ENCODE measurements at places on chromosomes 5 and 9. TPM values are rescaled to one million over a fixed set of nuclear protein-coding genes. Genes with fewer than 3 reads are reported as not detected.

GRCh38 chr9:4706971-4707622 is 27.7 kb downstream of the CDC37L1 start:
- no peak for DNase-seq

DNA sequence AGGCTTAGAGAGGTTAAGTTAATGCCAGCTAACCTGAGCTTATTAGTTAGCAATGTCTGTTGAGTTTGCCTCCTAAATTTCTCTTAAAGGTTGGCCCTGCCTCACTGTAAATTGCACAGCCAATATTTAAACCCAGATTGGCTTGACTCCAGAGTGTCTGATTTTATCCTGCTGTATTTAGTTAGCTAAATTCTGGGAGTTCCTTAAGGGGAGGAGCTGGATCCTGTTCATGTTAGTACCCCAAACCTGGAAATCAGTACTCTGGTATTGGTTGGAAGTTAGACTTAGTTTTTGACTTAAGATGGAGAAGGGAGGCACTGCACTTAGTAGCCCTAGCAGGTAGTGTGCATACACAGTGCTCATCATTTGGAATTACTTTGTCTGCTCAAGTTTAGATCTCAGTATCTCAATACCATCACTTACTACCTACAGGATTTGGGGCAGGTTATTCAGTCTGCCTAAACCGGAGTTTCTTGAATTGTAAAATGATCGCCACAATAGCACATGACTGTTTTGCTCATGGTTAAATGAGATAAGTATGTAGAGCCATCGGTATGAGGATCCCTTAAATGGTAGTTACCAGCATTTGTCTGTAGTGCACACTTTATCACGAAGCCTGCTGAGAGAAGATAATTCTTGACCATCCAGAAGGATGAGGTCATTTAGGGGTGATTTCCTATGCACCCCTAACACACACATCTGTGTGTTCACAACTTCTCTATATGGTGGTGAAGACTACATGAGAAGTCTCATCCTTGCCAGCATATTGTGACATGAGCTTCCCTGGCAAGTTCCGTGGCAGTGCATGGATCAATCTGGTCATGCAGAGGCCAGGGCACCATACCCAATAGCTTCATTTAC is 264.8 kb upstream of the TRIM32 start:
- no peak for DNase-seq

DNA sequence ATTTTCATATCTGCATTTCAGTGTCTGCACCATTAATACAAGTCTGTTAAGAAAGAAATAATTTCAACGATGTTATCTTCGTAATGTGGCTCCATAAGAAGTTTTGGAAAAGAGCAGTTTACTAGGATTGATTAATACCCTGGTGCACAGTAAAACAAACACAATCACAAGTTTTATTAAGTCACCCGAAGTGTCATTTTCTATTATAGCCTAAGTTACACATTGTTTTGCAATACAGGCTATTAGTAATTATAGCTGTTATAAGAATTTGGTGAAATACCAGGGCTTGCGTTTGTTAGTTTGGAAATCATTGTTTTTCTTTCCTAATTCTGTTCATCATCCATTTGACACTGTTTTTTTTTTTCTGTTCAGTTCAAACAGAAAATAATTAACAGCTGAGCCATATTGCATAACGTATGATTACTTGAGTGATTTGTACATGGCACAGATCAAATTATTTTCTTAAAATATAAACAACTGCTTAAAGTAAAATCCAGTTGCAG is 30.6 kb downstream of the LVRN start:
- no peak for DNase-seq

DNA sequence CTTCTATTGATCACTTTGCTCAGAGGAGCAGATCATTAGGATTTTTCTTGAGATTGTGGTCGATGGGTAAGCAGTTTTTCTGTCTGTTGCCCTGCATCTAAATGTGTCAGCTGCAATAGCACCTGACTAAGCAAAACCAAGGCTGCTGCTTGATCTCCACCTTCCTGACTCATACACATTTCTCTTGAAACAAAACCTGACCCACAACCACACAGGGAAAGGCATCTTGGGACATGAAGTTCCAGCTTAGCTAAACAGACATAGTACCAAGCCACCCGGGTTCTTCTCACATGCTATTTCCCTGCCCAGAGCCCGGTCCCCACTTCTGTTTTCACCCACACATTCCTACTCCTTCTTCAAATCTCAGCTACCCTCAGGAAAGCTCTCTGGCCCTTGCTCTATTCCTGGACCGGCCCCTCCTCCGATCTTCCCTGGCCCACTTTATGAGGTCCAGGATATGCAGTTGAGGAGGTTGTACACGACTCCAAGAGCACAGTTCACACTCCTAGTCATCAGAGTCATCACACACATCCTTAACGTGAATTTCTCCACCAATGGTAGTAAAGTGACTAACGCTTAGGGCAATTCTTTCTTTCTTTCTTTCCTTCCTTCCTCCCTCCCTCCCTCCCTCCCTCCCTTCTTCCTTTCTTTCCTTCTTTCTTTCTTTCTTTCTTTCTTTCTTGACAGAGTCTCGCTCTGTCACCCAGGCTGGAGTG is 16.0 kb upstream of the ZBTB43 start:
- peak; percentile 82 for DNase-seq

DNA sequence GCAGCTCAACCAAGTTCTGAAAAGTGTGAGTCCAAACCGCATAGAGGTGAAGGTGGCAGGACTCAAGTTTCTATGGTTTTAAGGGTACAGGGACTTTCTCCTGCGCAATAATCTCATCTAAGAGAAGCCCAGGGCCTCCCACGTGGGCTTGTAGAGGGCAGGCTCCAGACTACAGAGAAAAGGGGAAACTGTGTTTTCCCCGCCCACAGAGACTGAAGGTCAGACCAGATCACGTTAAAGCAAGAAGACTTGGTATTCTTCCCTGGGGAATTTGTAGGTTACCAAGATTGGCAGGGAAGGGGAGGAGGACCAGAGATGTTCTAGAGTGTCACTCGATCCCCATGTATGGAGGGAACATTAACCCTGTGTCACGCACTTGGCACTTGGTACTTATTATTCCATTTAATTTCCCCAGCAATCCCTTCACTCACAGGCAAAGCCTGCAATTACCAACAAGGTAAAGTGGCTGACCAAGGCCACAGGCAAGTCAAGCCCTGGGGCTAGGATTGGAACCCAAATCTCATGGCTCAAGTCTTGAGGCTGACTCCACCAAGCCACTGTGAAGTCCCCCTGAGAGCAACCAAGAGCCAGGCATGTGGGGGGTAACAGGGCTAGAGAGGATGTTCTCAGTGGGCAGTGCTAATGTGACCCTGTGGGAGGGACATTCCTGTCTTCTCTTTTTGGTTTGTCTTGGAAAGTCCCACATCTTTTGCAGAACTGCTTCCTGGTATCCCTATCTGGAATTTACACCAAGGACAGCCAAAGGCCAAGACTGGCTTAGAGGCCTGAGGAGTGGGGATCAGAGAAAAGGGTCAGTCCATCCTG is 18.3 kb upstream of the NEK6 start:
- DNase-seq: no peak

GRCh38 chr9:18149471-18150011 is 324.4 kb upstream of the ADAMTSL1 start:
- no peak for DNase-seq

DNA sequence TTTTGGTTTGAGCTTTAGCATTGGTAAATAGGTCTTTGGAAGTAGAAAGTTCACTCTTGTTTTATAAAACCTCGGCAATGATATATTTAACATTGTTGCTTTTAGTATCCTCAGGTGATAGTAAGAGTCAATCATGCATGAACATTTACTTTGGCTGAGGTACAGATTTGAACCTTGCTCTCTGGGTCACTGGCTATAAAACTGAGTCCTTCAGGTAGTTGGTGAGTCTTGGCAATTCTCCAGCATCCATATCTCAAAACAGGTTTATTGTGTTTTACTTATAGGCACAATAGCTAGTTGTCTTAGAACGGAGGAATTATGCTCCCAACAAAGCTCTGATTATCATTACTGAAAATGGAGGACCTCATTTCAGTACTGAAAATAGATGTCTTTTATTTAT is 75.1 kb downstream of the MAT2B start:
- DNase-seq: no peak

DNA sequence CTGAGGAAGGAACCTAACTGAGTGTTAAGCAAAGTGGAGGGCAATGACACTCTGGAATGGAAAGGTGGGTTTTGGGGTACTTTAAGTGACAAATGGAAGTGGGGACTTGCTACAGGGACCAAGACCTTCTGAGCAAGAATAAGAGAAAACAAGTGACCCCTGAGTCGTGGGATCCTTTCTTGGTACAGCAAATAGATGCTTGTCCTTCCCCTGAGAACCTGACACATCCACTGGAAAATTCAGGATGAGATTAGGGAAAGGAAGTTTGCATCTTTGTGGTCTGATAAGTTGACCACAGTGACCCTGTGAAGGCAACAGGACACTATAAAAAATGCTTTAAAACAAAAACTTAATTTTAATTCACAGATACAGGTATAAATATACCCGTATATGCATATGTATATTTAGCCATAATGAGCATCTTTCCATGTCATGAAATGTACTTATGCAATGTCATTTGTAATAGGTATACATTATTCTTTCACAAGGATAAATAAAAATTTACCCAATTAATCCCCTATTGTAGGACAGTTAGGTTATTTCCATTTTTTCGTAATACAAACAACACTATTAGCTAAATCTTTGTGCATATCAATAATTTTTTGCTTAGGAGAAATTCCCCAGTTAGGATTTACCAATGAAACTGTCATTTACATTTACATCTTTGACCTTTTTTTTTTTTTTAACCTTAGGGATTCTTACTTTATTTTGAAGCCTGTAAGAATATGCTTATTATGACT is 2.0 kb upstream of the IRF1 start:
- no peak for DNase-seq

GRCh38 chr5:166602271-166602670 is 1689.2 kb upstream of the WWC1 start:
- no peak for DNase-seq

DNA sequence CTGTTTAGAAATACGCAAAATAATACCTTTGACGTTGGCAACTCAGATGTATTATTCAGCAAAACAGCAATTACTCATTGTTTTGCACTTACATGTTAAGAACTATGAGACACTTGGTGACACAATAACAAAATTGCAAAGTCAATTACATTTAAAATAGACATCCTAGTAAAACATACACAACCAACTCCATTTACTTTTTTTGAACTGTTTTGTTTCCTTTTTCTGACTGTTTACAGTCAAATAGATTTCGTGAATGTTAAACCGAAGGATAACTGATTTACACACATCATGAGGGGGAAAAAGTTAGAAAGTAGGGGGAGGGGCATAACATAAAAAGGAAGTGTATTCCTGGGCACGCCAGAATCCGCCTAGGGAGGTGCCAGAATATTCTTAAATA is 220.1 kb downstream of the MEF2C start:
- DNase-seq: no peak

- peak; percentile 62 for DNase-seq
These were observed 231.4 kb downstream of the NR2F1-AS1 start for GRCh38 chr5:93349613-93350012.

DNA sequence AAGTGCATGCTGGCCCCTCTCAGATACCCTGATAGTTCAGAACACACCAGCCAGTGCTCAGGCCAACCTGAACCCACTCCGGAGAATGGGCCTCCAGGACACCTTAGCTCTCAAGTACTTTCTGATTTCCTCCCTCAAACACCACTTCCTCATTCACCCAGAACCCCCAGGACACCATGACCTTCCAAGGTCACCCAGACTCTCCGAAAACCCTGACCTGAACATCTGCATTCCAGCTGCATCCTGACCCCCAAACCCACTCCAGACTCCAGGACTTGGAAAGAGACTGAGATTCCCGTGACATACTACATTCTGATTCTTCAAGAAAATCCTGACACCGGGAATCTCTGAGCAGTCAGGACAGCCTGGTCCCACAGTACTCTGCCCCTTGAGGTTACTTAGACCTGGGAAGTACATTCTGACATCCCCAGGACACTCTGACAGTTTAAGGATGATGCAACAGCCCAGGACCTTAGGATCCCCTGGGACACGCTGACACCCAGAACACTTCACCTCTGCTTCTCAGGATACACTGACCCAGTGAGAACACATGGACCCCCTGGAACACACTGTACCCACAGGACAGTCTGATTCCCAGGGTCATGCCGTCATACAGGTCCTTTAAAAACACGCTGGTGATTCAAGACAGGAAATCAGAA is 747 bp upstream of the PROP1 start:
- DNase-seq: no peak

DNA sequence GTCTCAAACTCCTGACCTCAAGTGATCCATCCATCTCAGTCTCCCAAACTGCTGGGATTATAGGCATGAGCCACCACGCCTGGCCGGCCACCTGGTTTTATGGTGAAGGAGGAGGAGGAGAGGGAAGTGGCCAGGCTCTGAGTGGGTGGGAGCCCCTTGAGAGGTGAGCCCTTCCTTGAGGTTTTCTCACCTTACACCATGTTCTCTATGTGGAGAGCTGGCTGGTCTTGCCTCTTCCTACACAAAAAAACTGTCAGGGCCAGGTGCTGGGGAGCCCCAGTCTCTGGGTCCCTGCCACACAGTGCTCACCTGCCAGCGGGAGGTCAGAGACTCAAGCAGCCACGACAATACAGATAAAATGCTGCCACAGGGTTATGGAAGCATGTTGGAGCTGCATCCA is 18.1 kb downstream of the SWI5 start:
- DNase-seq: no peak

GRCh38 chr5:133357758-133358157 is 254.6 kb downstream of the FSTL4 start:
- DNase-seq: no peak

- DNase-seq: no peak
These were observed 115.0 kb upstream of the ELAVL2 start for GRCh38 chr9:23941051-23941450.

- no peak for DNase-seq
These were observed 10.9 kb downstream of the DNLZ start for GRCh38 chr9:136352682-136353081.

The GLDC gene
- total RNA-seq: 17.3 TPM

The PCDHGA3 gene
- total RNA-seq: 2.6 TPM

The CDH18 gene
- not detected for total RNA-seq

The NUTM2G gene
- not detected for total RNA-seq

The PCDHB12 gene
- total RNA-seq: 1.6 TPM

The FLT4 gene
- 2.6 TPM for total RNA-seq

The LCN6 gene
- total RNA-seq: not detected

The CBY3 gene
- total RNA-seq: not detected

The SV2C gene
- 0.04 TPM for total RNA-seq

The BTNL3 gene
- total RNA-seq: not detected

The IL4 gene
- total RNA-seq: not detected

All from kidney epithelial cell (primary cell).